ENCODE measurements at places on chromosomes 3 and 15.

- DNase-seq = no peak
These were observed 23.1 kb downstream of the AADAC start for GRCh38 chr3:151837057-151837456.

DNA sequence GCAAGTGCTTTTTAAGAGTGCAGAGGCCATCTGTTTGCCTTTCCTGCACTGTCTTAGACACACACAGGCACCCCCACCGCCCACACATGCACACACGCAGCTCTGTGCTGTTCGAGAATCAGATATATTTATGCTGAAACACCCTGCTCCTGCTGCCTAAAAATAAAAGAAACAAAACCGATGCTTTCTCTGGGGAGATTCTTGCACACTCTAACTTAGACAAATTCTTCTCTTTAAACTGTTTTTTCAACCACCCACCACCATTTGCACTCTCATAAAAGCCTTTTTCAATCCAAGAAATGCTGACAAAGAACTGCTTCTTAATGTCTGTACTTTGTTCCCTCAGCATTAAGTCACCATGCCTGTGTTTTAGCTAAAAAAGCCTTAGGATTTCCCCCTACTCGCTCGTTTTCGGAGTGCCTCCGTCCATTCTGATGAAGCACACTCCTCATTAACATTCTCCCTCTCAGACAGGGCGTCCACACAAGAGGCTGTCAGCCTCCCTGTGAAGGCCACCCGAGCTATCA lies 26.2 kb downstream of the SLC12A8 start:
- no peak for DNase-seq

DNA sequence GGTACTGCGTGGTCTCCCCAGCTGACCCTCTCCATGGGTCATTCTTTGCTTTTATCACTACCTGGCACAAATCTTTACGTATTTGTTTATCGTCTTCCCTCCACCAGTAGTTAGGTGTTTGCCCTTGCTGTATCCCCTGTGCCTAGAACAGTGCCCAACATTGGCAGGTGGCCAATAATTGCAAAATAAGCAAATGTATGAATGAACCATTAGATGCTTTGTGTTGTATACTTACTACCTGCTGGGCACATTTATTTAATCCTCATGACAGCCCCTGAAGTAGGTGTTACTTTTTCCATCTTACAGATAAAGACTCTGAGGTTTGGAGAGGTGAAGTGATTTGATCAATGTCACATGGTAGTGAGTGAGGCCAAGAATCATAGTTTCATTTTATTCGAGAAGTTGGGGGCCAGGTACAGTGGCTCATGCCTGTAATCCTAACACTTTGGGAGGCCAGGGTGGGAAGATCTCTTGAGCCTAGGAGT lies 2.0 kb upstream of the TWF2 start:
- DNase-seq = no peak

GRCh38 chr3:188839187-188839695 lies 332.5 kb upstream of the TPRG1 start:
- DNase-seq = no peak

DNA sequence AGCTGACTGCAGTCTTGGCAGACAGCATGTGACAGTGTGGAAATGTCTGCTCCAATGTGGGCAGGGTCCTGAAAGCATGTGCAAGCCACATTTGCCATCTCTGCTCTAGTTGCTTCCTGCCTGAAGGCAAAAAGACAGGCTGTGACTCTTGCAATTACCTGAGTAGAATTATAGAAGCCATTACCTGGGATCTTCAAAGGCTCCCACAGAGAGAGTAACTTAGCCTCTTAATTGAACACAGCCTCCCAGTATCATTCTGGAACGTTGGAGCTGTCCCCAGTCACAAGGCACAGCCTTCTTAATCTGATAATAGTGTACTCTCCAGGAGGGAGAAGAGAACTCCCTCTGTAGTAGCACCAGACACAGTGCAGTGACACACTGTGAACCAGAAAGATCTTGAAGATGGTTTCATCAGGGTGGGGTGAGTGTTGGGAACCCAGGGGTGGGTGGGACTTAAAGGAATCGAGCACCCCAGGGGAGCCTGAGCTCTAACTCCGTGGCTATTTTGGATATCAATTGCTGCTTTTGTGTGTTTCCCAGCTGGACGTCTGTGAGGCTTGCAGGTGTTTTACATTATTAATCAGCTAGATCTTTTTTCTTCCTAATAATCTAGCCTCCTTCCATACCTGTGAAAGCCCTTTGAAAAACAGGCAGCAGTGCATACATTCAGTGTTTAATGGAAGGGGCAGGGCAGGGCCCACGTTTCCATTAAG lies 40.6 kb upstream of the GLCE start:
- DNase-seq = no peak

- DNase-seq = no peak
These were observed 1061.9 kb downstream of the FHIT start for GRCh38 chr3:60189304-60189703.

DNA sequence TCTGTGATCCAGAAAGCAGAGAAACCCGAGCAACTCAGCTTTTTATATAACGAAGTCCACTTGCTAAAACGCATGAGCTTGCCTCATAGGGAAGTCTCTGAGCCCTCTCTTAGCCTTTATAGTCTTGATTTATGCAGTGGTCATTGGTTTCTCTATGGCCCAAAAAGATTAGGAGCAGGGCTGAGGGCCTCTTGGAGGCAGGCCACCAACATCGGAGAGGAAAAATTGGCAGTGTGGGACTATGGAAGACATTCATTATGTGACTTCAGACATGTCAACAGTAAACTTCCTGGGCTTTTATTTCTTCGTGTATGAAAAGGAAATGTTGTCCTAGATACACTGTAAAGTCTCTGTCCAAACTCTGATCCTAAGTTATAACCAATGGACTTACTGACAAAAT lies 13.5 kb downstream of the RAB8B start:
- no peak for DNase-seq

- no peak for DNase-seq
These were observed 53.8 kb downstream of the CMTM8 start for GRCh38 chr3:32292085-32292796.

- DNase-seq = no peak
These were observed 11.5 kb upstream of the TEX9 start for GRCh38 chr15:56353740-56354139.

DNA sequence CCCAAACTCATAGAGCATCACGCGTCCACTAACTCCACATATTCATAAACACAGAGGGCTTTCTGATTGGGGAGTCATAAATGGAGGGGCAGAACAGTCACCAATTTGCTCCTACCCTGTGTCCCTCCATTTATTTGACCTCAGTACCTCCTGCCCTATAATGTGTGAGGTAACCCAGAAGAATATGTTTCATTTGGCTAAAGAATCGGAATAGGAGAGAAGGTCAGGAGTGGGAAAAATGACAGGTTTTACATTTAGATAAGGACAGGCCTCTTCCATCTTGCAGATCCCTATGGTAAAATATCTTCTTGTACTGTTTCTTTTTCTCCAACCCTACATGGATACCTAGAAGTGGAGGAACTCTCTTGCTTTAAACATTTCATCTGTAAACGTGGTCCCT lies 578.0 kb downstream of the TUSC7 start:
- DNase-seq = no peak

- DNase-seq = no peak
These were observed 153.4 kb upstream of the PFN2 start for GRCh38 chr3:150124142-150124541.

GRCh38 chr3:132405188-132405587 lies 12.1 kb upstream of the DNAJC13 start:
- no peak for DNase-seq

DNA sequence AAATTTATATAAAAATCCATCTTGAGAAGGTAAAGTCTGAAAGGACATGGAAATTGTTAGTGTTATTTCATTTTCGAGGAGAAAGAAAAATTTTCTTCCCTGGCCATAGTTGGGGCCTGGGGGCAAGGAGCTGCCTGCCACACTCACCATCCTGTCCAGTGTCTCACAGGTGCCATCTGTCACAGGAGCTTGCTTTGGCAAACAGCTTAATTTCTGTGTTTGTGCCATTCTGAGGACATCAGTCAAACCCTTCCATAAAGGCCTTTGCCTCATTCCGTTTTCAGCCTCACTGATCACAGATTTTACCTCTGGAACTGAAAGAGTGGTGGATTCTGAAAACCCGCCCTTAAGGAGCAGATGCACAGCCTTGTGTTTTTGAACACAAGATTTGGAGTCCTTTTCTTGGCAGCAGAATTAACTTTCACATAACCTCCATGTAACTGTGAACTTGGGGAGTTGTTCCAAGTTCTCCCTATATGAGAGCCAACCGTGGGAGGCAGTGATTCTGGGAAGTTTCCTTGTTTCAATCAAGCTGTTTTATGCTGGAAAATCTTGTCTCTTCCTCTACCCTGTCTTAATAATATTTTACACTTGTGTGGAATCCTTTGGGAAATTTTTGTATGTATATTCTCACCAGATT lies 254.7 kb downstream of the CACNA2D3 start:
- no peak for DNase-seq

GRCh38 chr15:77599899-77600298 lies 32.8 kb downstream of the LINGO1 start:
- no peak for DNase-seq

GRCh38 chr3:185709251-185709955 lies 115.4 kb downstream of the IGF2BP2 start:
- no peak for DNase-seq

DNA sequence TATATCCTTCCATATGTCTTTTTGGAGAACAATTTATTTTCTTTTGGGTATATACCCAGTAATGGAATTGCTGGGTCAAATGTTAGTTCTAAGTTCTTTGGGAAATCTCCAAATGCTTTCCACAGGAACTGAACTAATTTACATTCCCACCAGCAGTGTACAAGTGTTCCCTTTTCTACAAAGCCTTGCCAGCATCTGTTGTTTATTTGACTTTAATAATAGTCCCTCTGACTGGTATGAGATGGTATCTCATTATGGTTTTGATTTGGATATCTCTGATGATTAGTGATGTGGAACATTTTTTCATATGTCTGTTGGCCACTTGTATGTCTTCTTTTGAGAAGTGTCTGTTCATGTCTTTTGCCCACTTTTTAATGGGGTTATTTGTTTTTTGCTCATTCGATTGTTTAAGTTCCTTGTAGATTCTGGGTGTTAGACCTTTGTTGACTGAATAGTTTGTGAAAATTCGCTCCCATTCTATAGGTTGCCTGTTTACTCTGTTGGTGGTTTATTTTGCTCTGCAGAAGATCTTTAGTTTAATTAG lies 48.4 kb downstream of the TMEM45A start:
- no peak for DNase-seq

- no peak for DNase-seq
These were observed 1.3 kb downstream of the ST3GAL6 start for GRCh38 chr3:98764472-98764884.

DNA sequence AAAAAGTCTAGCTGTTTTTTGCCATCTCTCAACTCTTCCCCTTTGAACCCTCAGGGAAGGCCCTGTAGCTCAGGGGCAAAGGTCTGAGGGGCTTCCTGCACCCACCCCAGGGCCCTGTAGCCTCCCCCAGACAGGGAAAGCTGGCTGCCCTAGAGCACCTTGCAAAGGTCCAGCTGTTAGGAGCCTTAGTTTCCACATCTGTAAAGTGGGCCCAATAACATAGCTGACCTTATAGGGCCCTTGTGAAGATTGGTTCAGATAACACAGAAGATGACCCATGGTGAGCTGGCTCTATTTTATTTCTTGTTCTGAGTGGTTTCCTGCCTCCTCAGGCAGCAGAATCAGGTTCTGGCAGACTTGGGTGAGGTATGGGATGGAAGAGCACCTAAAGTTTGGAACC lies 55.2 kb upstream of the SMAD6 start:
- DNase-seq = no peak

DNA sequence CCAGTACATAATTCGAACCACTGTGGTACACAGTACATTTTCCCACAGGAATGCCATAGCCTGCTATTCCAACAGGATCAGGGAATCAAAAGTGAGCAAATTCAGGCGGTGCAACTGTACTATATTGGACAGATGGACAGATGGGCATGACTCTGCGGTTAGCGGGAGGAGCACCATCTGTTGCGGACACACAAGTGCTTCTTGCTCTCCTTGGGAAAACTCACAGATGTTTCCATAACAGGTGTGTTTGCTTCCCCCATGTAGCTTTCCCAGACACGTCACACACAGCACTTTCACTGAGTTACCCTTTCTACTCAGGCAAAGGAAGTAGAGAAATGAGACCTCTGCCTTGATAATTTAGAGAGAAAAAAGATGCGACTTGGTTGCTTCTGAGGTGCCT lies 325.1 kb upstream of the THBS1 start:
- DNase-seq = no peak

DNA sequence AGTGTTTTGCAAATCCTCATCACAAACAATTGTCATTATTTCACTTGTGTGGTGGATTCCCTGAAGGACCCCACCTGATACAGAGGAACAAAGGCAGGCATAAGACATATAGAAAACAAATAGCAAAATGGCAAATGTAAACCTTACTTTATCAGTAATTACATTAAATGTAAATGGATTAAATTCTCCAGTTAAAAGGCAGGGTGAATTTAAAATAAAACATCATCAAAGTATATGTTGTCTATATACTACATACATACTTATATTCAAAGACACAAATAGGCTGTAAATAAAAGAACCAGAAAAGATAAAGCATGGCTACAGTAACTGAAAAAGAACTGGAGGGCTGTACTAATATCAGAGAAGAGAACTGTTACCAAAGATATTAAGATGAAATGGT lies 117.3 kb downstream of the RFX7 start:
- no peak for DNase-seq

DNA sequence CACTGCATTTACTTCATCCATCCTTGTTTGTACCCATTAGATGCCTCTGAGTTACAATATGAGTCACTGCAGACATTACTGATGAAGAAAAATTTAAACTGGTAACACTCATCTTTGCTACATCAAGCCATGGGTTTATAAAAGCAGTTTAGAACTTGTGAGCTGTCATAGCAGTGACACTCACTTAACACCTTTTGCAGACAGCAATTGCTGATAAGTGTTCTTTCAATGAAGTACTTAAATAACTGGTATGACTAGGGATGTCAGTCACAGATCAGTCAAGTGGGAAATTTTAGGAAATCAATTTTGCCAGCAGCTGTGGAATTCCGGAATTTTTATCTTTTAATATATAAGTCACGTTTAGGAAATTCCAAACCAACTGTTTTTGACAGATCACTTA lies 643.0 kb downstream of the TBL1XR1 start:
- no peak for DNase-seq

GRCh38 chr15:67051088-67052045 lies 14.0 kb upstream of the SMAD3 start:
- no peak for DNase-seq

GRCh38 chr3:124941771-124942170 lies 7.2 kb upstream of the MUC13 start:
- DNase-seq = no peak

DNA sequence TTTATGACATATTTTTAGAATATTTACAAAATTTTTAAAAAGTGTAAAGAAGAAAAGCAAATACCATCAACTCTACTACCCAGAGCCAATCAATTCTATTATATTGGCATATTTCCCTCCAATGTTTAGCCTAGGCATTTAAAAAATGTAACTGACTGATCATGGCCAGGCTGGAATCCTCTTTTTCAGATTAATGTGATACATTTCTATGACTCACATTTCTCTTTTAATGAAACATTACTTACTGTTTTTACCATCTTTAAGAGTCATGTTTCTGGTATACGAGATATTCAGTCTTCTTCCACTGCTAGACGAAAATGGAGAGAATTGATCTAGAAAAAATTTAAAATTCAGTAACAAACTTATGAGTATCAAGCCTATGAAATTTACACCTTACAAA lies 53.4 kb upstream of the DCUN1D1 start:
- no peak for DNase-seq
